ENCODE measurements at places on chromosomes 3 and 15. TPM values are rescaled to one million over a fixed set of nuclear protein-coding genes. Genes with fewer than 3 reads are reported as not detected.

DNA sequence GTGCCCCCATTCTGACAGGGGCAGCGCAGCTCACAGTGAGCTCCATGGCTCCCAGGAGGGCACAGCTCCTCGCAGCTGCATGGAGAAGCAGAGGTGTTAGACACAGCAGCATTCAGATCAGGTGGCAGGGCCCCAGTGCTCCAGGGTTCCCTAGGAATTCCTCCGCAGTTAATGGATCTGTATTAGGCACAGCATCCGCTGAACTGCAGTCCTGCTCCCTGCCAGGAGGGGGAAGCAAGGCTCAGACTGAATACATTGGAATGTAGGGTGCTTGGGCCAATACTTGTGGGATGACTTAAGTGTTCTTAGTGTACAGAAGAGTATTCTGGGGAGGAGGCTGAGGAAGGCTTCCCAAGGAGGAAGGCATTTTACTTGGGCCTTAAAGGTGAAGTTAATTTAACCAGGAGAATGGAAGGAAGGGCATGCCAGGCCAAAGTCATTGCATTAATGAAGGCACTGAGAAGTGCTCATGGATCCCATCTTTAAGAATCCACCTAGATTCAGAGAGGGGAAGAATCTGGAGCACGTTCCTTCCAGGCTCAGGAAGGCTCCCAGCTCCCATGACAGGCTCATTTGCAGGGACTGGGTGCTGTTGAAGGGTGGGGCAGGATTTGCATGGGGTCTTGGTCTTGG is 111.6 kb downstream of the RAB11A start:
- DNase-seq, result no peak

DNA sequence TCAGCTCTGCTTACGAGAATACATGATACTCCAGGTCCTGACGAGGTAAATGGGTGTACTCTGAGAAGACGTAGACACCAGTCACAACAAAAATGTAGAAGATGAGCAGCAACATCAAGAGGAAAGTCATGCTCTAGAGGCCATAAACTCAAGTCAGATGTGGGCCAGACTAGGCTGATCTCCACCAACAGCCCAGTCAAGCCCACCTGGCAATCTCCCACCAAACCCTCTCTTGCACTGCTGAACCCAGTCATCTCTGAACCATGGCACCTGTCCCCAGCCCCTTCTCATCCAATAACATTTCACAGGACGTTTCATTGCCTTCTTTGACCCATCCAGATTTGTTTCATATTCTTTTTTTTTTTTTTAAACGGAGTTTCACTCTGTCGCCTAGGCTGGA is 10.8 kb upstream of the PDIA3 start:
- DNase-seq, result no peak

- DNase-seq, result no peak
These were observed 32.8 kb upstream of the LEKR1 start for GRCh38 chr3:156793400-156793799.

Gene XXYLT1
- total RNA-seq, result 11.0 TPM

DNA sequence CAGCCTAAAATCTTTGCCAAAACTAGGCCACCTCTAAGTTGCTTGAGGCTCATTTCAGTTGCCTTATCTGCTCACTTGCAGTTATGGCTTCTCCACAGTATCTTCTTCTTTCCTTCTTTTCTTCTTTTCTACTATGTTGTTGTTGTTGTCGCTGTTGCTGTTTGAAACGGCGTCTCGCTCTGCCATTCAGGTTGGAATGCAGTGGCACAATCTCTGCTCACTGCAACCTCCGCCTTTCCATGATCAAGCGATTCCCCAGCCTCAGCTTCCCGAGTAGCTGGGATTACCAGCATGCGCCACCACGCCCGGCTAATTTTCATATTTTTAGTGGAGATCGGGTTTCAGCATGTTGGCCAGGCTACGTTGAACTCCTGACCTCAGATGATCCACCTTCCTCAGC is 210.8 kb upstream of the NR2F2 start:
- DNase-seq, result no peak

GRCh38 chr3:140571836-140572235 is 106.0 kb upstream of the TRIM42 start:
- DNase-seq, result no peak

DNA sequence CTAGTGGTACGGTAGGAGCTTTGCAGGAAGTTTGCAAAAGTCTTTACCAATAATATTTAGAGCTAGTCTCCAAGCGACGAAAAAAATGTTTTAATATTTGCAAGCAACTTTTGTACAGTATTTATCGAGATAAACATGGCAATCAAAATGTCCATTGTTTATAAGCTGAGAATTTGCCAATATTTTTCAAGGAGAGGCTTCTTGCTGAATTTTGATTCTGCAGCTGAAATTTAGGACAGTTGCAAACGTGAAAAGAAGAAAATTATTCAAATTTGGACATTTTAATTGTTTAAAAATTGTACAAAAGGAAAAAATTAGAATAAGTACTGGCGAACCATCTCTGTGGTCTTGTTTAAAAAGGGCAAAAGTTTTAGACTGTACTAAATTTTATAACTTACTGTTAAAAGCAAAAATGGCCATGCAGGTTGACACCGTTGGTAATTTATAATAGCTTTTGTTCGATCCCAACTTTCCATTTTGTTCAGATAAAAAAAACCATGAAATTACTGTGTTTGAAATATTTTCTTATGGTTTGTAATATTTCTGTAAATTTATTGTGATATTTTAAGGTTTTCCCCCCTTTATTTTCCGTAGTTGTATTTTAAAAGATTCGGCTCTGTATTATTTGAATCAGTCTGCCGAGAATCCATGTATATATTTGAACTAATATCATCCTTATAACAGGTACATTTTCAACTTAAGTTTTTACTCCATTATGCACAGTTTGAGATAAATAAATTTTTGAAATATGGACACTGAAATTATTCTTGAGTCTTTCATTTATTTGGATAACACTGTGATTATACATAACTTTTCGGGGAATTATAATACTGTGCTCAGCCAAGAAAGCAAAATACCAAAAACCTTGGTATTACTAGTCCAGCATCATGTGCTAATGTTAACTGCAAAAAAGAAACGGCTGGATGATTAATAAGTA is 2.2 kb downstream of the SOX2 start:
- no peak for DNase-seq

Gene ATP13A5
- total RNA-seq, result not detected

Data from sciatic nerve (tissue), 2 donors.